Posterior vena cava (tissue), 2 donors: ENCODE measurements at places on chromosomes 7 and 10.
A peak's percentile ranks its signal among the peaks of the same experiment; 100 is the strongest.

- no peak for DNase-seq
Measured at GRCh38 chr10:11322698-11323097, 288.8 kb downstream of the USP6NL start.

DNA sequence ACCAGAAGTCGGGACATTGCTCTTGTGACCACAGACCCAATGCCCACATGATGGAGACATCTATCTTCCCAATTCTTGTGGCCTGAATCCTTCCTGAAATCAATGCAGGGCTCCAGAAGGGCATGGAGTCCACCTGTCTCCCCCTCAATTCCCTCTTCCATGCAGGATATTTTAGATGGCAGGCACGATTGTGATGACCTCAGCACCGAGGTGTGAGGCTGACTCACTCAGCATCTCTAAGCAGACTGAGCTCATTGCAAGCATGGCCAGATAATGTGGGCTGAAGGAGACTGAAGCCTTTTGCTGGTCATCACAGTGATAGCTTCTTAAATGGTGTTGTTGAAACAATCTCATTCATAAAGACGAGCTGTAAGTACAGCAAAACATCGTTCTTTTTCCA lies 374.9 kb upstream of the PODXL start:
- no peak for DNase-seq

GRCh38 chr7:87882151-87882937 lies 6.1 kb downstream of the DBF4 start:
- DNase-seq: no peak

DNA sequence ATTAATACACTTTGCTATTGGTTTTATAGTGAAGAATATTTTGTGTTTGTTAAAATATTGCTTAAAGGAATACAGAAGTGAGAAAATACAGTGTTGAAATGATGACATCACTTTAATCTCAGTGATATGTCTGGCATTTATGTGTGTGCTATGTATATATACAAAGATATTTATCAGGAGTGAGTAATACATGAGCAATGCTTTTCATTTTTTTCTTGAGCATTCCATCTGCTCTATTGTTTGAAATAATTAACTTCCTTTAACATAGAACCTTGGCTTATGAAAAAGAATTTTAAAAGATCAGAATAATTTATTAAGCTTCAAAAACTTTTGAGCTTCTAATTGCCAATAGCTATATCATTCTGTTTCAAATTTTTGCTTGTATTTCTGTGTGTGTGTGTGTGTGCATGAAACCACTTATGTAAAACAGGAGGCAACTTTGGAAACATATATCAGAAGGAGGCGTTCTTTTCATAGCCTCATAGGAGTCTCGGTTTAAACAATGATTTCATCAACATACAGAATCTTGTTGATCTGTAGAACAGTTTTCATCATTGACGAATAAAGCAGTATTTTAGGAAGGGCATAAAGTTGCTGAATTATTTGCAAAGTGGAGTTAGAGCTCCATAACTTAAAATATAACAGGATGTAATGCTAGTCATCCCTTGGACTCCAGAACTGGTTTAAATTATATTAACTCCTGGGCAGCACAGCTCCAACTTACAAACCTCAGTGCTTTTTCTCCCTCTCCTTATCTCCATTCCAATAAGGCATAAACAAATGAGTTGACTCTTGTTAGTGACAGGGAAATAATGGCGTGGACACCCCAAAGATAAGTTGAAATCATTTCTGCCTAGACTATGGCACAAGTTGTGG lies 228.4 kb upstream of the DGKB start:
- DNase-seq: no peak

GRCh38 chr7:156184164-156184563 lies 371.9 kb upstream of the SHH start:
- no peak for DNase-seq

DNA sequence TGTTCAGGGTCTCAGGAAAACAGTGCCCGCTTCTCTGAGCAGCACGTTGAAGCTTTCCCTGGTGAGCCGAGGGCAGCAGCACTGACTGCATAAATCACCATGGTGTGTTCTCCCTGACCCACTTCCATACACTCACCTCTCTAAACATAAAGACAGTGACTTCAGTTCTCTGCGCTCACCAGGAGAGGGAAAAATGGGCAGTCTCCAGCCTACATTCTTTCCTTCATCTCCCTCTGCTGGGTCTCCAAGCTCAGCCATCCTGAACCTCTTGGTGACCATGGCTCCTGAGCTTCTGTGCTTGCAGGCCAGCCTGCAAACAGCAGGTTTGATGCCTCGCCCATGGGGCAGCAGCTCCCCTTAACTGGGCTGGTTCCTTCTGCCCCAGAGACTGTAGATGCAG lies 236.6 kb upstream of the ZNF32 start:
- no peak for DNase-seq

DNA sequence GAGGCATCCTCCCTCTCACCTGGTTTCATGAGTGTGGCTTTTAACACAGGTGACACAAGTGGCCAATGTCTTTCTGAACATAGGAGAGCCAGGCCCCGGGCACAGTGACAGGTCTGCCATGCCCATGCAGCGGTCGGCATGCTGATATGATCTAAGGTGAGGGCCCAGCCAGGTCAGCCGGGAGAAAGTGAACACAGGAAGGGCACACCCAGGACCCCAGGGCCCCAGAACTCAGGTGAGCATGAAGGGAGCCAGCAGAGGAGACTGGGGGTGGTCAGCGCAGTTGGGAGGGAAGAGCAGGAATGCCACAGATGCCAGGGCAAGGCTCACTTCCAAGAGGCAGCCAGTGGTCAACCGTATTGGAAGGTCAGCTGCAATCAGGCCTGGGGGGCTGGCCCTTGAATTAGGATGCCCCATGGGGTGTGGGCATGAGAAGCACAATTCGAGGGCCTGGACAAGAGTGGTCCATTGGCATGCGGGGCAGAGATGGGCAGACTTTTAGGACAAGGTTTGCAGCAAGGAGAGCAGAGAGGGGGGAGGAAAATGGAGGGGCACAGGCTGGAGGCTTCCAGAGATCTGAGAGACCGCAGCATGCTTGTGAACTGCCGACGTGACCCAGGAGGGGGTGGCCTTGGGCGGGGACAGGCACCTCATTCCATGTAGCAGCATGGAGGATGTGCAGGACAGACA lies 3.9 kb upstream of the INPP5A start:
- peak; percentile 37 for DNase-seq

DNA sequence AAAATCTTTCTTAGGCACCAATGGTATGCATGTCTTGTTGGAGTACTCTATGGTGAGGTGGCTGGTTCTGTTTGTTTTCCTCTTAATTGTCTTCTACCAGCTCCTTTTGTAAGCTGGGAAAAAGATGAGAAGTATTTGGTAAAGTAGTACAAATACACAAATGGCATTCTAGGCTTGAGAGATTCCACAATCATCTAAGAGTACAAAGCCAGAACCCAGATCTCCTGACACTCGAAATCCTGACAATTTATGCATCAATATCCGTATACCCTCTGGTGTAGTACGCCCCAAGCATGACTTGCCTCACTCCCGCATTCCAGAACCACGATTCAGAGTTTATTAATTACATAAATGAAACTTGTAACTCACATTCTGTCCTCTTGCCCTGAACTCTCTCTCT lies 43.5 kb downstream of the CDCA7L start:
- DNase-seq: no peak
